ENCODE measurements at places on chromosomes 5 and 9.

GRCh38 chr5:51664491-51665250 lies 281.4 kb downstream of the ISL1 start:
- no peak for DNase-seq

- DNase-seq: no peak
Measured at GRCh38 chr9:76996700-76997099, 22.8 kb upstream of the FOXB2 start.

GRCh38 chr5:142845402-142845921 lies 75.3 kb downstream of the ARHGAP26 start:
- no peak for DNase-seq

- DNase-seq: no peak
Measured at GRCh38 chr5:566636-567309, 42.5 kb upstream of the SLC9A3 start.

Measured in naive B cell (primary cell).